Activated CD4-positive, CD25-positive, alpha-beta regulatory T cell treated with anti-CD3 and anti-CD28 coated beads, Interleukin-2, amount 50 U/mL, for 24 hours (primary cell): ENCODE measurements at places on chromosomes 5 and 9.

GRCh38 chr5:180739271-180739670 is 587 bp downstream of the OR2Y1 start:
- ATAC-seq: no peak

DNA sequence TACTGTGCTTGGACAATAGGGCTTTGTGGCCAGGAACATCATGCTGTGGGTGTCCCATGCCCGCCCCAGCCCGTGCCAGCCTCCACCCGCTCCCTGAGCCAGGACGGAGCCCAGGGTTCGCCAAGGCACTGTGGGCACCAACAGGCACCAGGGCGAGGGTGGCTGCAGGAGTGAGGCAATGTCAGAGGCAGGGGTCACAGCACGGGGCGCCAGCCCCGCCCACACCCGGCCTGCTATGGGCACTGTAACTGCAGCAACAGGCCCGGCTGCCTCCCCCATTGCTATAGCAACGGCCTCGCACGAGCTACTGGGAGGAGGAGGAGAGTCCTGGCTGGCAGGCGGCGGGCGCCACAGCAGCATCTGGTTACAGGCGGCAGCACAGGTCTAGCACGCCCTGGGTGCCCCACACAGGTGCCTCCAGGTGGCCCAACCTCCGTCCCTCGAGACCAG is 2.5 kb downstream of the ABCA2 start:
- no peak for ATAC-seq

DNA sequence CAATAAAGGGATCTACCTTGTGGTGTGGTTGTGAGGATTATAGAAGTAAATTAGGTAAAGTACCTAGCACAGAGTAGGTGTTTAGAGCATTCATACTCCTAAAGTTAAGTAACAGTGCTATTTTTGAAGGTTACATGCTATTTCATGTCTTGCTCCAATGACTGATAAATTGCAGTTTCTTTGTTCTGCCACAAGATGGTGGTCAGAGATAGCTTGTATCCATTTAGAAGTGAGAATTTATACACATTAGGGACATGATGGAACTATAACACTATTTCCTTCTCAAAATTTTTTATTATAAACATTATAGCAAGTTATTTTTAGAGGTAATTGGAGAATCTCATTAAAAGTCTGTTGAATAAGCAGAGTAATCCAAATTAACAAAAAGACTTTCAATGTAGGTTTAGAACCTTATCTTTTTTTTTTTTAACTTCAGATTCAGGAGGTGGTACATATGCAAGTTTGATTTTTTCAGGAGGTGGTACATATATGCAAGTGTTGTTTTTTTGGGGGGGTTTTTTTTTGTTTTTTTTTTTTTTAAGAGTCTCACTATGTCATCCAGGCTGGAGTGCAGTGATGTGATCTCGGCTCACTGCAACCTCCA is 17.1 kb downstream of the MTREX start:
- ATAC-seq: peak; percentile 63

GRCh38 chr5:56158331-56158960 is 74.7 kb downstream of the ANKRD55 start:
- ATAC-seq: no peak

GRCh38 chr9:18138656-18139055 is 335.3 kb upstream of the ADAMTSL1 start:
- no peak for ATAC-seq
